NCI-H524 (cell line): ENCODE measurements at places on chromosomes 12 and 14.

DNA sequence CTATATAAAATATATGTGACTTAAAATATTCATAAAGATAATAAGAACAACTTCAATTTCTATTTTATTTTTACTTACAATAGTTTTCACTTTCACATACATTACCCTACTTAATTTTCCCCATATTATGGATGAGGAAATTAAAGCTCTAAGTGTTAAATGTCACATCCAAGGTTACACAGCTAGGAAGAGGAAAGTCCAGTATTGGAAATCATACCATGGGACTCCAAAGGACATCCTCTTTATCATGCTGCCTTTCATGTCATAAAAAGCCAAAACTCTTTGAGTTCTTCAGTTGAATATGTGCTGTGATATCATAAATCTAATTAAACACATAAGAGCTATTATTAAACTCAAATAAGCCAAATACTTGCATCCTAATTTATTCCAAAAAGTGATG lies 172.4 kb upstream of the GARIN2 start:
- DNase-seq = no peak

DNA sequence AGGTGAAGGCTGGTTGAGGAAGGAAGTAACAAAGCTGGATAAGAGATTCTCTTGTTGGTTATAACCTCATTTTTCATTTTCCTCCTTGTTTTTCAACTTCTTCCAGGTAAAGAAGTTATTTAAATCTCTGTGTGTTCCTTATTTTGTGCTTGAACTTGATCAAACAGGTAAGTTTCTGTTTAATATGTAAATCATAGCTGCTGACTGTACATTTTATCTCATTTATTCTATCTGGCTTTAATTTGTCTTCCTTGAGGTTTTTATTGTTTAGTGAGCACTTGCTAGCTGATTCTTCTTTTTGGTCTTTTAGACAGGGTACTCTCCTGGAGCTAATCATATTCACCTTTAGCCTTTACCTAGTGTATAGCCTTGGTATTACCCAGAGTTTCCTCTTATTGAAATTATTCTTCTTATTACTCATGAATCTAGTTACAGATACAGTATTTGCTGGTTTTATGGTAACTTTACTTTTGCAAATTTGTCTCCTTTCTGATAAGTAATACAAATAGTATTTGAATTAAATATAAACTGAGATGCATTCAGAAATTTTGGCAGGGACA lies 42.4 kb downstream of the TXNRD1 start:
- DNase-seq = no peak

DNA sequence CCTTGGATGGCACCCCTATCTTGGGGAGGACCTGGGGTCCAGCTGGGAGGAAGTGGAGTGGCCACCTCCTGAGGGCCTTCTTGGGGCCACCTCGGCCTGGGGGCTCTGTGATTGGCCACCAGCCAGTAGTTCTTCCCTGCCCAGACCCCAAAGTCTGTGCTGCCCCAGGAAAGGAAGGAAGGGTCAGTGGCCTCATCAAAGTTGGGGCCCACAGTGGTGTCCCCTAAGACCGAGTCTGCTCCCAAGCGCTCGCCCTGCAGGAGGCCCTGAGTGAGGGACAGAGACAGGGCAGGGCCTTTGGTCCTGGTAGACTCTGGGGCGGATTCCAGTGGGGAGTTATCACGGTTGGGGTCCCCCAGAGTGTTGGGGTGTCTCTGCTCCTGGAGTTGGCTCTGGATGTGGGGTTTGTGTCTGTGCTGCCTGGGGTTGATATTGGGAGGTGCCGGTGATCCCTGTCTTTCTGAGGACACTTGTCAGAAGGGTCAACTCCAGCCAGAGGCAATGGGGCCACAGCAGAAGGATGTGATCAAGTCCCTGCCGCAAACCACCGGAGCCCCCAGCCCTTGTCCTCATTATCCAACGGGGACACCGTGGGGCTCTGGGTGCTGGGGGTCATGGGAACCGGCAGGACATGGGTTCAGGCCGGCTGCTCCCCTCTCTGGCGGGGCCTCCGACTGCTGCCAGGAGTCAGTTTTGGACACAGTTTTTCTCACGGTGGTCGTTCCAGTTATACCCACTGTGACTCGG lies 364.3 kb downstream of the TMEM121 start:
- no peak for DNase-seq

- DNase-seq = no peak
Observed at GRCh38 chr12:131921866-131922769, 7.0 kb upstream of the PUS1 start.

DNA sequence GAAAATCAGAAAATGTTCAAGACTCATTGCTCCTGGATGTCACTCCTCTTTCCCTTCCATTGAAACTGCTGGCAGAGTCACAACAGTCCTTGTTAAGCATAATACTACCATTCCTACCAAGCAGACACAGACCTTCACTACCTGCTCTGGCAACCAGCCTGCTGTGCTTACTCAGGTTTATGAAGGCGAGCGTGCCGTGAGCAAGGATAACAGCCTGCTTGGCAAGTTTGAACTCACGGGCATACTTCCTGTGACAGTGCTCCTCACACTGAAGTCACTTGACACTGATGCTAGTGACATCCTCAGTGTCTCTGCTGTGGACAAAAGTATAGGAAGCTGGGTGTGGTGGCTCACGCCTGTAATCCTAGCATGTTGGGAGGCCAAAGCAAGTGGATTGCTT lies 15.7 kb upstream of the PHETA1 start:
- DNase-seq = no peak

DNA sequence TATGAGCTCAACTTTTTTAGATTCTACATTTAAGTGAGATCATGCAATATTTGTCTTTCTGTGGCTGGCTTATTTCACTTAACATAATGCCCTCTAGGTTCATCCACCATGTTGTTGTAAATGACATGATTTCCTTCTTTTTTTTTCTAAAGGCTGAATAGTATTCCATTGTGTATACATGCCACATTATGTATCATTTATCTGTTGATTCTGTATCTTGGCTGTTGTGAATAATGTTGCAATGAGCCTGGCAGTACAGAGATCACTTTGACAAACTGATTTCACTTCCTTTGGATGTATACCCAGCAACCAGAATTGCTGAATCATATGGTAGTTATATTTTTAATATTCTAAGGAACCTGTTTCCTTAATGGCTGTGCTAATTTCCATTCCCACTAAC lies 19.1 kb downstream of the FBXW8 start:
- DNase-seq = no peak

GRCh38 chr12:19456176-19456575 lies 16.9 kb downstream of the AEBP2 start:
- no peak for DNase-seq

- no peak for DNase-seq
Observed at GRCh38 chr12:49345825-49346658, 646 bp upstream of the DNAJC22 start.

DNA sequence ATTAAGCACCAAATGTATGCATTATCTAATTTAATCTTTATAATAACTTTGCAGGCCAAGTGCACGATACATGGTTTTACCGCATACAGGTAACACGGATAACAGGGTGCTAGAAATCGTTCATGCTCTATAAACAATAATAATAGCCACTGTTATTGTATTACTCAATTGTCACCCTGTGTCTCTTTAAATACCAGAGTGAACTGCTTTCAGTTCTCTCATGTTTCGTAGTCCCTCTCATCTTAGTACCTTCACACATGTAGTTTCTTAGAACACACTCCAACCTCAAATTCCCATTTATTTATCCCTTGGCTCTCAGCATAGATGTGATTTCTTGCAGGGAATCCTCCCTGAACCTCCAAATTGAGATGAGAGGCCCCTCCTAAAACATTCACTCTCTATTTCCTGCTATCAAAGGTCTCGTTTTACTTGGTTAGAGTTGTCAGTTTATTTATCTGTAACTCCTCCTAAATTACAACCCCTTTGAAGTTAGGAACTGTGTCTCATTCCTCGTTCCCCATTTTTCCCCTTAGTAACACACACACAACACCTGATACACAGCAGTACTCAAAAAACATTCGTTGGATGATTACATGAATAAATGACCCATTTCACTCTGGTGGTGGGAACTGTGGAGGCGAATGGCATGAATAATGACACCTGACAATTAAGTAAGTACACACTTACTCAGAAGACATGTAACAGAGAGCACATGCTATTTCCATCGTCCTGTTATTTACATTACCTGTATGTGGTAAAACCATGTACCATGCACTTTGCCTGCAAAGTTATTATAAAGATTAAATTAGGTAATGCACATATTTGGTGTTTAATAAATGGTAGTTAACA lies 134.6 kb downstream of the BTG1 start:
- DNase-seq = no peak

DNA sequence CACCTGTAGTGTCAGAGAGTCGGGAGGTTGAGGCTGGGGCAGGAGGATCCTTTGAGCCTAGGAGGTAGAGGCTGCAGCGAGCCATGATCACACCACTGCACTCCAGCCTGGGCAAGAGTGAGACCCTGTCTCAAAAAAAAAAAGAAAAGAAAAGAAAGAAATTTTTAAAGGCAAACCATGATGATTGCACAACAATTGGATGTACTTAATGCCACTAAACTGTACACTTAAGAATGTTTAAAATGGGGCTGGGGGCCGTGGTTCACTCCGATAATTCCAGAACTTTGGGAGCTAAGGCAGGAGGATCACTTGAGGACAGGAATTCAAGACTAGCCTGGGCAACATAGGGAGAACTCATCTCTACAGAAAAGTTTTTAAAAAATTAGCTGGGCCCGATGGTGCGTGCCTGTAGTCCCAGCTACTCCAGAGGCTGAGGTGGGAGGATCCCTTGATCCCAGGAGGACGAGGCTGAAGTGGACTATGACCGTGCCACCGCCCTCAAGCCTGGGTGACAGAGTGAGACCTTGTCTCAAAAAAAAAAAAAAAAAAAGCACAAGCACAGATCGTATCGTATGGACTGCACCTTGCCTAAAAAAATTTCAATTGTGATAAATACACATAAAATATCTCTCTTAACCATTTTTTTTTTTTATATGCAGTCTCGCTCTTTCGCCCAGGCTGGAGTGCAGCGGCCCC lies 32.7 kb downstream of the JAG2 start:
- no peak for DNase-seq

DNA sequence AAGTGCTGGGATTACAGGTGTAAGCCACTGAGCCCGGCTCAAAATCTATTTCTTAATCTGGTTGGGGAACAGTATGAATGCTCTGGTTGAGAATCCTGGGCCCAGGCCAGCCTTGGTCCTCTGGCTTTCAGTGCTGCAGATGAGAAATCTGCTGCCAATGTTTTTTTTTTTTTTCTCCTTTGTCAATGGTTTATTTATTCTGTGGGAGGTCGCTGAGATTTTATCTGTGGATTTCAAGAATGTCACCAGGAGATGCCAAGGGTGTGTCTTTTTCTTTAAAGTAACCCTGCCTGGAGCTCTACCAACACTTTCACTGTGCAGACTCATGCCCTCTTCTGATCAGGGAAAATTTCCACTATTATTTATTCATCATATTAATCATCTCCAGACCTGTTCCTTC lies 3.6 kb downstream of the SLC25A29 start:
- DNase-seq = no peak

DNA sequence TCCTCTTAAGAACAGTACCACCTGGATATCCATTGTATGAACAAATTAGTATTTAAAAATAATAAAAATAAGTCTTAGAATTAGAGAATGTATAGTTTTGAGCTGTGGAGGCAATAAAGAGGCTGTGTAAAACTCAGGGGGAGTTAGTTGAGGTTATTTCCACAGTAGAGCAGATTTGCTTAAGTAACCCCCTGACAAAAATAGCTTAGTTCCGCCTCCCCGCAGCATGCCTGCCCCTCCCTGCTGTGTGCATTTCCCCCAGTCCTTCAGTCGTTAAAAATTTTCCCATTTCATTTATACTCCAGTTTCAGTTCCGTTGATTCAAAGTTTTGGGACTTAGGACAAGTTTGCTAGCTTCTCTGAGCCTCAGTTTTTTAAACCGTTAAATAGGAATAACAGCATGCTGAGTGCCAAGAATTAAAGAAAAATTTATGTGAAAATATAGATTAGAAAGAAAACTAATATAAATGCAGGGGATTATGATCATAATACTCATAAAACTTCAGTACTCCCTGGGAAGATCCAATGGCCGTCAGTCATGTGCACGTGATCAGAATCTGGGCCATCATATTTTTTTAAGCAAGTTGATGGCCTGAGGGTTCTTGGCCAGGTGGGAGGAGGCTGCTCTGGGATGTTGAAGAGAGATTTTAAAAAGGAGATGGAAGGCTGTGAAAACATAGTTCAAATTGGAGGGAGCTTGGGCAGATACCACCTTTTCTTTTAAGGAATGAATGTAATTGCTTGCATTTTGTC lies 14.5 kb upstream of the SLC38A2 start:
- DNase-seq = no peak

- DNase-seq = no peak
Observed at GRCh38 chr12:6387541-6387940, 3.6 kb downstream of the LTBR start.

DNA sequence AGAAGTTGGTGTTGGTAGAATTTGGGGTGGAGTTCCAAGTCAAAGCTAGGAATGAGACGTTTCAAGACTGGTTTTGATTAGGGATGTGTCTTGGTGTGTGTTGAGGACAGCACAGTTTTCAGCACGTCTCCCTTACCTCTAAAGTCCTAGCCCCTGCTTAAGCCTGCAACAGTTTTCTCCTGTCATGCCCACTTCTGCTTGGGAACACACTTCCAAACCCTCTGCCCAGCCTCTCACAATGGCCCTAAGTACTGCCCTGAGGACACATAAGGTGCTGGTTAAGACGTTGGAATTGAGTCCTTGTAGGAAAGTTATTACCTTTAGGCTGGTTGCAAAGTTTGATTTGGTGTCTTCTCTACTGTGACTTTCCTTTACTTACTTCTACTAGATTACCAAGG lies 710 bp upstream of the BMAL2 start:
- DNase-seq = no peak

DNA sequence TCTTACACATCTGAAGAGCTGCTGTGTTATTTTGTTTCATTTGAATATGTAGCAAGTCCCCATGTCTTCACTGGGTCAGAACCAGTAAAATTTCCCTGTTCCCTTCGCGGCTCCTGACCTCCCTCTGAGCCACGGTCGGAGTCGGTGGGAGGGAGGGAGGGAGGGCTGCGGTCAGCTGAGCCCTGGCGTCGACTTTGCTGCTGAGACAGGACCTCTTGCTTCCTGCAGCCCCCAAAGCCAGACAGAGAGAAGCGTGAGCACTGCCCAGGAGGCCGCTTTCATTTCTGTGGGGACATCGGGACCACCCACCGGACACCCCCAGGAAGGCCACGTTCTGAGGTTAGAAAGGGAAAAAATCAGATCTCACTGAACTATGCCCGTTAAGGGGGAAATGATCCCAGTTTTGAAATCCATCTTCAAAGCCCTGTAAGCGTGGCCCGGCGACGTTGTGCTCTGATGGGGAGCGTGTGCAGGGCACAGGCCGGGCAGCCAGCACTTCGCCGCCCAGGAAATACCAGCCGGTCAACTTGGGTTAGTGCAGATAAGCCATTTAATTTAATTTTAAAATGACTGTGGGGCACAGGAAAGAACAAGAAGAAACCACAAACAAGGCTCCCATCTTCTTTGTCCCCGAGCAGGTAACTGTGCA lies 42.1 kb downstream of the NOC4L start:
- no peak for DNase-seq

DNA sequence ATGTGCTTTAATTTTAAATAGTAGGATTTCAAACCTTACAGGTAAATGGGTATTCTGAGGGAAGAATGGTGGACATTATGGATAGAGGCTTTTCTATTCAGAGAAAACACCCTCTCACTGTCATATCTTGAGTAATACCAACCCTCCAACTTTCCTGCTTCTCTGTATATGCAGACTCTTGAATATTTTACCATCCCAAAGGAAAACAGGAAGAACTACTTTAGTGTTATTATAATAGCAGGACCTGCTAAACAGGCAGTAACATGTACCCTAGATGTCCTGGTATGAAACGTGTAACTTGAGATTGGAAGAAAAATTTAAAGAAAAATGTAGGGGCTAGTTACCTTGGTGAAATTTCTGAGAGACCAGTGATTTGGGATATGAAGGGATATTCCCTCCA lies 82.9 kb upstream of the TRHDE start:
- DNase-seq = no peak
